SK-N-DZ (cell line): ENCODE measurements at places on chromosomes 4 and X.
A peak's percentile ranks its signal among the peaks of the same experiment; 100 is the strongest.

DNA sequence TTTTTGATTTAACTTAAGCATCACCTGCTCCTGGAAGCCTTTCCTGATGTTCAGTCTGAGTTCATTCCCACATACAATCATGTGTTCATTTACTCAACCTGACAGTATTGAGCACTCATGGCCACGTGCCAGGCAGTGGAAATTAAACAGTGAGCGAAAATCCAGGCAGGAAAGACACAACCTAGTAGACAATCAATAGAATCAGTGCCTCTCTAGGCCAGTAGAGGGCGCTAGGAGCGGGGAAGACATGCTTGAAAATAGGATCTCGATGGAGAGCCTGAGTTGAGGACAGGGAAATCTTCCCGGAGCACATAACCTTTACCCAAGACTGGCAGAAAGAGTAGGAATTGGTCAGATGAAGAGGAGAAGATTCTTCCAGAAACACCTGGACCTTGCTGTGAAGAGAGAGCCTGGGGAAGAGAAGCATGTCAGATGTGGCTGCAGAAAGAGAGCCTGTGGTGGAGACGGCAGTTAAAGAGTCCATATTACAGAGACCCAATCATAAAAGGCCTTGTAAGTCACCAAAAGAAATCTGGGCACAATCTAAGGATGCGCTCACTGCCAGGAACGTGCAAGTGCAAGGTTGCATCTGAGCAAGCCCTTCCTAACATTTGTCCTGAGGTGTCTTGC lies 103.5 kb downstream of the LDB2 start:
- DNase-seq: peak; percentile 41

- DNase-seq: no peak
Measured at GRCh38 chrX:45771560-45772340, 571.1 kb upstream of the DIPK2B start.

DNA sequence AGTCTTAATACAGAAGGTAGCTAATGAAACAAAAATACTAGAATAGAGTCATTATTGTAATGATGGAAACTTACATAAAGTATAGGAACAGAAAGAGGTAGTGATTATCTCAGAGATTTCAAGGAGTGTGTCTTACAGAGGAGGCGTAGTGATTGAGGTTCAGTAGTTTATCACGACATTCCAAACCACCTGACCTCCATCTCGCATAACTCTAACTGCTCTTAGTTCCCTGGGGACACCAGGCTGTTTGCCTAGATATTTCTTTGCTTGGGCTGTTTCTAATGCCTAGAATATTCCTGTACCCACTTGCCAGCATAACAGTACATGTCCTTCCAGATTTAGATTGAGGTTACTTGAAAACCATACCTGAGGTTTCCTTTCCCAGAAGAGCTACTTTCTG lies 29.1 kb downstream of the STAG2 start:
- no peak for DNase-seq

GRCh38 chr4:111847296-111848008 lies 297.8 kb upstream of the FAM241A start:
- DNase-seq: peak; percentile 70

DNA sequence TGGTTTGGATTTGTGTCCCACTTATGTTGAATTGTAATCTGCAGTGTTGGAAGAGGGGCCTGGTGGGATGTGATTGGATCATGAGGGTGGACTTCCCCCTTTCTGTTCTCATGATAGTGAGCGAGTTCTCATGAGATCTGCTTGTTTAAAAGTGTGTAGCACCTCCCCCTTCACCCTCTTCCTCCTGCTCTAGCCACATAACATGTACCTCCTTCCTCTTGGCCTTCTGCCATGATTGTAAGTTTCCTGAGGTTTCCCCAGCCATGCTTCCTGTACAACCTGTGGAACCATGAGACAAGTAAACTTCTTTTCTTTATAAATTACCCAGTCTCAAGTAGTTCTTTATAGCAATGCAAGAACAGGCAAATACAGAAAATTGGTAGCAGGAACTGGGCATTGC lies 138.7 kb downstream of the INPP4B start:
- no peak for DNase-seq

GRCh38 chrX:78650906-78651437 lies 8.2 kb downstream of the RTL3 start:
- no peak for DNase-seq

DNA sequence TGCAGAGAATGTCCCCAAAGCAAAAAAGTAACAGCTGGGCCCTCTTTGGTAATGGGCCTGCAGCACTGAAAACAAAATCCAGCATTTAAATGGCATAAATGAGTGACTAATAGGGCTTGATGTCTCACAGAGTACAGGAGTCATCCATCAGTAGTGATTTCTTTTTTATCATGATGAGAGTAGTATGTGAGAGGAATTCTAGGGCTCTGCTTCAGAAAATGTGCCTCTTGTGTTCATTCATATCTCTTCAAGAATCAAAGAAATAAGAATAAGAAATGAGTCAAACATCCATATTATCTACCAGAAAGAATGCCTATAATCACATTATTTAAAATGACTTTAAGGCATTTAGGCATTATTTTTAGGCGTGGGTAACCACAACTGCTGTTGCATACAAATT lies 792.9 kb upstream of the HTR2C start:
- DNase-seq: no peak

GRCh38 chr4:10457255-10457801 lies at the start of gene ZNF518B:
ZNF518B (minus strand) TSS chr4:10457426; CDS start chr4:10446328, 11,098 bp downstream.
- DNase-seq: peak; percentile 38

GRCh38 chr4:188002751-188003150 lies 7.2 kb downstream of the ZFP42 start:
- DNase-seq: no peak

DNA sequence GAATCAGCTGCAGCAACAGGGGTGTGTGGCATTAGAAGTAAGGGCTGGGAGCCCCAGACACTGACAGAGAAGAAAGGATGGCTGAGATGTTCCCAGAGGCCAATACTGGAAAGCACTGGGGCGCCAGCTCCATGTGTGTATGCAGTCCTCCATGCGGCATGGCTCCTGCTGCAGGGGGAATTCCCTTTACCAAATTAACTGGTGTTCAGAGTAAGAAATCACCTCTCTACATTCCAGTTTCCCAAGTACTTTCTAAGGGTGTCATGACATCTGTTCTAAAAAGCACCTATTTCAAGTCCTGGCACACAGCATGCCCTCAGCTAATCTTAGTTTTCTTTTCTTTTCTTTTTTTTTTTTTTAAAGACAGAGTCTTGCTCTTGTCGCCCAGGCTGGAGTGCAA lies 98.0 kb downstream of the MAML3 start:
- no peak for DNase-seq

DNA sequence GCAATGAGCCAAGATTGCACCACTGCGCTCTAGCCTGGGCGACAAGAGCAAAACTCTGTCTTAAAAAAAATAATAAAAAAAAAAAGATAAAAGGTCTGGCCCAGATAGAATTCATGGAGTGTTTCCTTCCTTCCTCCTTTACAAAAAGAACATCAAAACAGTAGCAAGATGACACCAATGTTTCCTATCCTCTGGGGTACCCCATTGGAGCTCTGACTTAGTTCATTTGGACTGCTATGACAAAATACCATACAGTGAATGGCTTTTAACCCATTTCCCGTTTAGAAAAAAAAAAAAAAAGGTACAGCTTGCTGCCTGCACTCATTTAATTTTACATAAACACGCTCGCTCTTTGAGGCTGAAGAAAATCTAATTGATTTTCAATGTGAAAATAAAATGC lies 89.9 kb upstream of the PRKX start:
- no peak for DNase-seq

DNA sequence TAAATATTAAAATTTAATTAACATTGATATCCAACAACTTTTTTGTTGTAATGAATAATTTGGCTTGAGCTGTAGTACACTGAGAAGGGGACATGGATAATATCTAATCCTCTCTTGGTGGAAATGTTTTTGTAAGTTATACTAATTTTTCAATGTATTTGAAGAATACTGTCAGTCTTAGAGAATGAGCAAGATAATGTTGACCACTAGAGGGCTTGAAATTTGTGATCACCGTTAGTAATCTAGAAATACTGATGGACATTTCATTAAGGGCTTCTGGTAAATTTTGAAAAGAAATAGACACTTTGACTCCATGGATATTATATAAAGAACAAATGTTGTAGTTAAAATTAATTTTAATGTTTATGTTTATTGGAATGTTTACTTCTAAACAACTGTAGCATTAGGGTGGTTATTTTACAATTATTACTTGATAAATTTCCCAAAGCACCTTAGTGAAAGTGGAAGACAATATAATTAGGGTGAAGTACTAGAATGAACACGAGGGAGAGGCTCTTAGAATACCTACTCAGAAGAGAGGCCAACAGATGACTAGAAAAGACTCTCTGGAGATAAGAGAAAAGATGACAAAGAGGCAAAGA lies 20.0 kb upstream of the CAMK2D start:
- peak; percentile 8 for DNase-seq

GRCh38 chrX:10773318-10773717 lies 152.9 kb upstream of the MID1 start:
- peak; percentile 4 for DNase-seq

DNA sequence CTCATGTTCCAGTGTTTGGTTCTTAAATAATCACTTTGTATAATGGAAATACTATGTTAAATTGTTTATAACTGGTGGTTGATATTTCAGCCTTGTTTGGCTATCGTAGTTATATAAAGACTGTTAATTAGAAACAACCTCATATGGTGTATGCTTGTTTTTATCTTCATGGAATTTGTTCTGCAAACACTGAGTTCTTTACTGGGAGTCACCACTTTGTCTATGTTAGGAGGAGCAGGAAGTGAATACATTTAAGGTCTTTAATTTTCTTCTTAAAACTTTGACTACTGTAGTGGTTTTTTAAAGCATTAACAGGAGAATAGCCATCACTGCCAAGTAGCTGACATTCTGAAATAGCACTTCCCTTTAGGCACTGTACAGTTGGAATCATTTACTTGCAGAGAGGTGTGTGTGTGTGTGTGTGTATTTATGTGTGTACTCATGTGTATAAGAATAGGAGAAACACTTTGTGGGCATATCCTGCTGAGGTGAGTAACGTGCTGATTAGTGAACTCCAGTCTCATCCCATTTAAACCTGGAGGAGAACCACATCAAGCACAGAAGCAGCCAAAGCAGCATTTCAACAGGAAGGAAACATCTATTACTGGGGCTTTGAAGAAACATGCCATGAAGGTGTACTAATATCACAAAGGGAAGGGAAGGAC lies 37.8 kb downstream of the TET2 start:
- DNase-seq: no peak

GRCh38 chr4:146278986-146279385 lies 64.6 kb downstream of the REELD1 start:
- no peak for DNase-seq

DNA sequence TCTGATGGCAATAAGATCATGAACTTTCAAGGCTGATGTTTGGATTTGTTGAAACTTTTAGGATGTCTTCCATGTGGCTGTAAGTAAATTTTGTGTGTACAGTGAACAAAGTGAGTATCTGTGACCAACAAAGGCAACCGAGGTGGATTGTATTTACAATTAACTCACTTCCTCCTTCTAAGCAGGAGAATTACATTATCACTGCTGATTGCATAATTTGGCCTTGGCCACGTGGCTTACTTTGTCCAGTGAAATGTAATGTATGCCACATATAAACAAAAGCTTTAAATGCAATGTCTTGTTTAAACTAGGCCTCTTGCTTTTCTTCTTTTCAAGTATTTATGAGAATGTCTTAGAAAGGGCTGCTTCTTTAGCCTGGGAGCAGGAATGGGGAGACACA lies 66.3 kb upstream of the MAD2L1 start:
- no peak for DNase-seq
